ENCODE measurements at places on chromosomes 2 and 18.

DNA sequence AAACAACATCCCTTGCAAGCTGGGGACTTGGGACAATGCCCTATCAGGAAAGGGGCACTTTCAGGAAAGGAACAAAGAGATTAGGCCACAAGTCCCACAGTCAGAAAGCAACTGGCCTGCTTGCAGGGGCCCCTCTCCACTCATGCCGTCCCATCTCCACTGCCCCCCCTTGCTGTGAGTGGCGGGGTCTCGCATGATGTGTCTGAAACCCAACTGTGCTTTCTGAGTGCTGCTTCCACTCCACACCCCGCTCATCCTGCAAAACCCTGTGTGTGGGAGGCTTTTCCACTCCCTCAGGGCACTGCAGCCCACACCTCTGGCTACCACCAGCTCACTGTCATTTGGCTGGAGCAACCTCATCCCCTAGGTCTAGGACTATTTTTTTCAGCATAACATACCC is 7.9 kb downstream of the HS6ST1 start:
- no peak for DNase-seq

- no peak for DNase-seq
Measured at GRCh38 chr2:15010346-15010745, 377.8 kb downstream of the LRATD1 start.

GRCh38 chr18:74935434-74935833 is 273.5 kb downstream of the PTGR3 start:
- DNase-seq: no peak

GRCh38 chr2:215637651-215638050 is 201.8 kb upstream of the FN1 start:
- DNase-seq: no peak

DNA sequence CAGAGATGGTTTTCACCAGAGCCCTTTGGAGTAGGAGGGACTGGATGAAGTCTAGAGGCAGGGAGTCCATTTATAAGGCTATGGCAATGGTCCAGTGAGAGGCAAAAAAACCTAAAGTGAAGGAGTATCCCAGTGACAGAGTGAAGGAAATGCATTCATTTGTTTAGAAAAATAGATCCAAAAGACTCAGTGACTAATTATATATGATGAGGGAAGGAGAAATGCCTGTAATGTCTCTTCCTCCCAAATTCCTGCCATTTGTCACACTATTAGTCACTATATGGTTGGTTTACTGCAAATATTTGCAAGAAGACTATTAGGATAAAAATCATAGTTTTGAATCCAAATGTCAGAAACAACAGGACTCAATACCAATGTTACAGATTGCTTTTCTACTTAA is 104.2 kb downstream of the ZNF521 start:
- no peak for DNase-seq

GRCh38 chr2:232418056-232418455 is 11.4 kb downstream of the ALPG start:
- no peak for DNase-seq

DNA sequence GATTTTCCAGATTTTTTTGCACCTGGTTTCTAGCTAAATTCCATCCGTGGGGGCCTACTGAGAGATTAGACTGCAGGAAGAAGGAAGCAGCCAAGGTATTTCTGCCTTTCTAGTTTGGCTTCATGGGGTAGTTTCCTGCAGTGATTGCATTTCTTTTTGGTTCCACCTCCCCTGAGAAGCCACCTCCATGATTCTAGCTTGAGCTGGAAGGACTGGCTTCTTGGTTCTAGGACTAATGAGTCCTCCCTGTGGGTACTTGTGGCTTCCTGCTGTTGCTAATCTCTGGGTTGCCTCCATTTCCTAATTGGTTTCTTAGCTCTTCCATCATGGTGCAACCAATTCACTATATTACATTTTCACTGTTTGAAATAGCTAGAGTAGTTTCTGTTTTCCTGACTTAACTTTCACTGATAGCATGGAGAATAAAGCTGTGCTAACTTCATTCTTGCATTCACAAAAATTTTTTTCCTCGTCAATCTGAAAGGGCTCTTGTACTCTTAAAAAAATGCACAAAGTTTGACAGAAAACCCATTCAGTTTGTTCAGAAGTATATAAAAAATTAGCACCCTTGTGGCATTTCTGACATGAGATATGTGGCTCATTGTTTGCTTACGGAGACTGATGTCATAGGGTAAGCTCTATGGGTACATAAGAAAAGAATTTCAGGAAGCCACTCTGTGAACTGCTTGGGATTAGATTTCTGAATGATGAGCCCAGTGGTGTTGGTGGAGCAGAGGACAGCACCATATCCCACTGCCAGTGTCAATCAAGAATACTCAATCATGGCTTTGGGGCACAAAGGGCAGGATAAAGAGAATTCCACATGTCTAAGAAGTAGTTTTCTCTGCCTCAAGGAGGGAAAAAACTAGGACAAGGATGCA is 242.8 kb upstream of the RBMS1 start:
- DNase-seq: no peak

- DNase-seq: no peak
Measured at GRCh38 chr2:105954891-105955290, 210.2 kb downstream of the NCK2 start.

- DNase-seq: no peak
Measured at GRCh38 chr2:10022445-10022844, 20.9 kb upstream of the KLF11 start.

GRCh38 chr2:142515493-142515892 is 362.0 kb upstream of the KYNU start:
- no peak for DNase-seq

DNA sequence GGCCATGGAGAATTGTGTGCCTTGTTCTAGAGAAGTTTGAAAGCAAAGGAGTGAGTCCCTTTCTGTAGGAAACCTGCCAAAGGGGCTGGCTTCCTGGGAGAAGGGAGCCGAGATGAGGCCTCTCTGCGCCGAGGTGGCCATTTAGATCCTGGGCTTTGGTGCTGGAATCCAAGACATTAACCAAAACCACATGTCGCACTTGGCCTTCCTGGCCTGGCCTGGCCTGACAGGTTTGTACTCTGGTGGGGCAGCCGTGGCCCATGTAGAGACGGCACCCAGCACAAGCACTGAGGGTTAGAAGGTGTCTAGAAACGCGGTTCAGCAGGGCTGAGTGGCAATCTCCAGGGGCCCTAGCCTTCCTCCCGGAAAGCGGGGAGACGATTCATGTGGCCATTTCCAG is 7.1 kb downstream of the CNNM3 start:
- no peak for DNase-seq

DNA sequence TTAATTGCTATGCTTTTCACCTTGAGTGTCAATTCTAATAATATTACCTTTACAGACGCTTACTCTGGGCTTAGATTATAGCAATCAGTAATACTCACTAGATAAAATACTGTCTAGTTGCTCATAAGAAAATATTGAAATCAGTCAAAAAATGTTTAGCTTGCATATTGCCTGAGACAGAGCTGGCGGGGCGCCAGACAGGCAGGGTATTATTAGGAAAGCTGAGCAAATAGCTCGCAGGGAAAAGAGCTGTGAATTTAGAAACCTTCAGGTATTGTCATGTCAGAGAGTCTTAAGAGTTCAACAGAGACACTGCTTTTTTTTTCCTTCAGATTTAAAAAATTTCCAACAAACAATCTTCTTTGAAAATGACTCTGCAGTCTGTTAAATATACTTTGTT is 118.4 kb downstream of the MEIS1 start:
- no peak for DNase-seq

DNA sequence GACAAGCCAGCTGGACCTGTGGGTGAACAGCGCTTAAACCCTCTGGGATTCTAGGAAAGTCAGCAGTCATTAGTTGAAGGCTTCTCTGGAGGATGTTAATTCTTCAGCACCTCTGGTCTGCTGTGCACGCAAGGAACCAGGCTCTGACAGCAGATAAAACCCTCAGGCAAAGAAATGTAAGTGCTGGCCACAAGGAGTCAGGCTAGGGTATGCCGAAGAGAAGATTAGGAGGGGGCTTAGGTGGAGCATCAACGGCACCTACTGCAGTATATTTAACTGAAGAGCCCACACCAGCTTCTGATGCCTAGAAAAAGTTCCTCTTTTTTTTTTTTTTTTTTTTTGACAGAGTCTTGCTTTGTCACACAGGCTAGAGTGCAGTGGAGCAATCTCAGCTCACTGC is 304.2 kb upstream of the MC4R start:
- no peak for DNase-seq

DNA sequence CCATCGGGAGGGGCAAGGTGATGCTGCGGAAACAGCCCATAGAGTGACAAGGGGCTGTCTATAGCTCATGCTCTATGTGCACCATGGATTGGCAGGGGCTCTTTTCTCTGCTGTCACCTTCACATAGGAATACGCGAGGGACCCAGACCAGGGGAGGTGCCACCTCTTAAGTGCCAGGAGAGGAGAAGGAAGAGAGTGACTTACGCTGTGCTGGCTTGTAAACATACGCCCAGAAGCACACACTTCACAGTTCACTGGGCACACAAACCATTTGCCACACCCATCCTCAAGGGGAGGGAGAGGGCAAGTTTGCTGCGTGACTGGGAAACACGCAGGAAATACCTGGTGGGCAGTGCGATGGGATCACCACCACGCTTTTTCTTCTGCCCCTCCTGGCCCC is 65.1 kb upstream of the GPR45 start:
- DNase-seq: no peak

GRCh38 chr2:168300460-168300859 is 53.1 kb upstream of the STK39 start:
- DNase-seq: no peak

- DNase-seq: no peak
Measured at GRCh38 chr2:72144274-72144631, 3.4 kb downstream of the CYP26B1 start.

- DNase-seq: no peak
Measured at GRCh38 chr18:2572171-2572569, 813 bp downstream of the NDC80 start.

DNA sequence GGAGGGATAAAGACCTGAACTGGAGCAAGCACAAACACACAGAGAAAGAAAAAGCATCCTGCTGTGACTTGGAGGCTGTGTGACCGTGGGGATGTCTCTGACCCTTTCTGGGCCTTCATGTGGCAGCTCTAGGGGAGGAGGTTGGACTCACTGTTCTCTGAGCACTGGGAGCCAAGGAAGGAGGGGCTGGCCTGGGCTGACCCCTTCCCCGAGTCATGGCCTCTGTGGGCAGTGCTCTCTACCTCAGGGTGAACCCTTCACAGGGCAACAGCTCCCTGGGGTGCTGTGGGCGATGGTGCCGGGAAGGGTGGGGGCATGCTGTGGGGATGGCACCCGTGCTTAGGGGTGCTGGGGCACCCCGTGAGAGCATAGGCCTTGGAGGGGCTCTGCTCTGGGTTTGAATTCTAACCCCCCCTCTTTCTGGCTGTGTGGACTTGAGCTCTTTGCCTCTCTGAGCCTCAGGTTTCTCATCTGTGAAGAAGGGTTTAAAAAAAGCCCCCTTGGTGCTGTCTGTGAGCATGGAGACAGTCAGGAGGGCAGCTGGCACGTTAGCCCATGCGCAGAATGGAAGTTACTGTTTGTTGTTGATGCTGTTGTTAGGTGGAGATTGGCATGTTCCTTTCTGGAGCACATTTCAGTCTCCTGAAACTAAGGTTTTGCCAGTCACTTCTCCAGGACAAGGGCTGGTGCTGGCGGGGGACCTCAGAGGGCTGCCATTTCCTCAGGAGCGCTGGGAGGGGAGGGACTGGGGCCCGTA is 700 bp downstream of the TOGARAM2 start:
- no peak for DNase-seq

- no peak for DNase-seq
Measured at GRCh38 chr2:230814616-230815015, 50.1 kb upstream of the ITM2C start.

GRCh38 chr18:24026457-24026856 is 11.9 kb downstream of the TTC39C start:
- no peak for DNase-seq

DNA sequence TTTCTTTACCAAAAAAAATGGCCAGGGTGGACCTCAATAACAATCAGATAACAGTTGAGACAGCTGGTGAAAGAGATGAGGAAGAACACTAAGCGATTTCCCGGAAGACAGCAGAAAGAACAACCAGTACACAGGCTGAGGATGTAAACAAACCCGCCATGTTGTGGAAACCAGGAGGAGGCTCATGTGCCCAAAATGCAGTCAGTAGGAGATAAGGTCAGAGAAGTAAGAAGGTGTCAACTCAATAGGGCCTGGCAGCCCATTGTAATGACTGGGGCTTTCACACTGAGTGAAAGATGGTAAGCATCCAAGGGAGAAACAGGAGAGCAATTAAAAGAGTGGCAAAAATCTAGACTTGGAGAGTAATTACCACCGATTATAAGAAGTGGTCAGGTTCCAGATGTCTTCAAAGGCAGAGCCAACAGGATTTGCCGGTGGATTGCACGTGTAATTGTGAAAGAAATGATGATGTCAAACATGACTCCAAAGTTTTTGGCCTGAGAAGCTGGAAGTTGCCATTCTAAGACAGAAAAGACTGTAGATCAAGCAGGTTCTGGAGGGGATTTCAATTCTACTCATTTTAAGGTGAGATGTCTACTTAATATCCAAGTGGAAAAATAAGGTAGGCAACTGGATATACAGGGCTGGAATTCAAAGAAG is 77.7 kb upstream of the CYP1B1 start:
- no peak for DNase-seq

DNA sequence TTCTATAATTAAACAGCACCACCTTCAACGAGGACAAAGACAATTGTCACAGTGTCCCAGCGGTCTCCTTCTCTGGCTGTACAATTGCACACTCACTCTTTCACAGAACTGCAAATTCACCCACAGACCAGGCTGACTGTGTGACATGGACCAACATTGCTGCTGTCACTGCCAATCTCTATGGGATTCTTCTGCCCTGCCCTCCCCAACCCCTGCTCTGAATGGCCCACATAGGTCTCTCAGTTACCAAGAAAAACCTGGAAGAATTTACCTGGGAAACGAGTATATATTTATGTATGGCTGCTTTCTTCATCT is 26.5 kb downstream of the LRRC30 start:
- no peak for DNase-seq

- DNase-seq: no peak
Measured at GRCh38 chr2:159136391-159136790, 150.1 kb downstream of the WDSUB1 start.

- no peak for DNase-seq
Measured at GRCh38 chr2:121483846-121484245, 46.8 kb upstream of the RNU4ATAC start.

DNA sequence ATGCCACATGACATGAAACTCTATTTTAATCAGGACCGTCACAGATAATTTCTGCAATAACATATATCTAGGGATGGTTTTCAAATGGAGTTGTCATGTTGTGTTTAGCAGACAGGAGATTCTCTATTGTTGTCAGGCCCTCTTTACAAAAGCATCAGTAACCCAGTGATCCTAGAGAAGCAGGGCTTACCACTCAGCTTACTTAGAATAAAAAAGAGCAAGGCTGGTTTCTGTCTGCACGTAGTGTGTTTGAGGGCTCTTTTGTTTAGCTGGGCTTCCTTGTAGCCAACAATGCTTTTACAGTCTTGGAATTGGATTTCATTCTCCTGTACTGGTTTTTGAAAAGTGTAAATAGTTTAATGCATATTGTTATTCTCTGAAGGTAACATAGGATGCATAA is 210.5 kb upstream of the NRP2 start:
- no peak for DNase-seq
